Astrocyte (in vitro differentiated cells and primary cell): ENCODE measurements at places on chromosomes 5 and 9. TPM values are rescaled to one million over a fixed set of nuclear protein-coding genes. Genes with fewer than 3 reads are reported as not detected.

DNA sequence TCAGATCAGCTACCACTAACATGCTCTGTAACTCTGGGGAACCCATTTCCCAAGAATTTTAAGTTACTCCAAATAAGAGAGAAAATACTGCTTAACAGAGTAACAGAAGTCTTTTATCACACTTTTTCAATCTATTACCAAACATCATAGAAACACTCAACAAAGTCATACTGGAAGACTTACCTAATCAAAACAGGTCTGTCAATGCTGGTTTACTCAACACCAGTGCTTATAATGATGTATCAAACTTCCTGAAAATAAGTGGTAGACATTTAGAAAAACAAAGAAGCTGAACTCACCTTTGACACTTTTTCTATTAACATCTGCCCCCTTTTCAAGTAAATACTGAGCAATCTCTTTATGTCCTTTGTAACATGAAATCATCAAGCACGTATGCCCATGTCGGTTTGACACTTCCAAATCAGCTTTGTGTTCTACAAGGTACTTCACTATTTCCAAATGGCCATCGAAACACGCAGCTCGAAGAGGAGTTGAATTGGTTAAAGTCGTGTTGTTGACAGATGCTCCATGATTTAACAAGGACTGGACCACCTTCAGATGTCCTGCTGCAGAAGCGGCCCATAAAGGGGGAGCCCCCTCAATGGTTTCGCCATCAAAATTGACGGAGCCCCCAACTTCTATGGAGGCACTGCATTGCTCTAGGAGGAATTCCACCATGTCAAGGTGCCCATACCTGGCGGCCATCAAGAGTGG is 1.8 kb downstream of the FEM1C start:
- no peak for DNase-seq

DNA sequence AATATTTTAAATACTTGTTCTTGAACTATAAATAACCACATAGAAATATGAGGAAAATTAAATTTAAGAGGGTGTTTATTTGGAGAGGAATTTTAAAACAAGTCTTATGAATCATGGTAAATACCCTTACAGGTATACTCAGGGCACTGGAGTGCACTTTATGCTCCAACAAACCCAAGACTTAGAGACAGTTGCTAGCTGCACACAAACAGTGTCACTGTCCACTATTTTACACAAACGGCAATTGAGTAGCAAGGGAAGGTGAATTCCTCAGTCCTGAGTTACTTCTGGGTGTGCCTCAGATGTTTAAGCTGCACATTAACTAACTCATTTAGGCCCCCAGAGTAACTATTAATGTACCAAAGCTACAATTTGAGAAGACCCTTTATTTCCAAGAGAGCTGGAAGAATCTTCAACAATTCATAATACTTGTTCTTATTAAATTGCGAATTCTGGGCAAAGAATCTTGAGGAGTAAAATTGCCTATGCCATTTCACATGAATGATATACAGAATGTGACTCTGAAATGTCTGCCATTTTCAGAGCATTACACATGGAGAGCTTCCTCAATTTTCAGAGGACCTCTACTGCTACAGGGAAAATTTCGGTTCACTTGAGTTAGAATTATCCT is 371.2 kb downstream of the PDE4D start:
- DNase-seq, result peak; percentile 25

GRCh38 chr5:66828046-66828547 is 231.9 kb downstream of the MAST4 start:
- no peak for DNase-seq

- DNase-seq, result no peak
Measured at GRCh38 chr9:85041466-85042137, 372.1 kb downstream of the NTRK2 start.

DNA sequence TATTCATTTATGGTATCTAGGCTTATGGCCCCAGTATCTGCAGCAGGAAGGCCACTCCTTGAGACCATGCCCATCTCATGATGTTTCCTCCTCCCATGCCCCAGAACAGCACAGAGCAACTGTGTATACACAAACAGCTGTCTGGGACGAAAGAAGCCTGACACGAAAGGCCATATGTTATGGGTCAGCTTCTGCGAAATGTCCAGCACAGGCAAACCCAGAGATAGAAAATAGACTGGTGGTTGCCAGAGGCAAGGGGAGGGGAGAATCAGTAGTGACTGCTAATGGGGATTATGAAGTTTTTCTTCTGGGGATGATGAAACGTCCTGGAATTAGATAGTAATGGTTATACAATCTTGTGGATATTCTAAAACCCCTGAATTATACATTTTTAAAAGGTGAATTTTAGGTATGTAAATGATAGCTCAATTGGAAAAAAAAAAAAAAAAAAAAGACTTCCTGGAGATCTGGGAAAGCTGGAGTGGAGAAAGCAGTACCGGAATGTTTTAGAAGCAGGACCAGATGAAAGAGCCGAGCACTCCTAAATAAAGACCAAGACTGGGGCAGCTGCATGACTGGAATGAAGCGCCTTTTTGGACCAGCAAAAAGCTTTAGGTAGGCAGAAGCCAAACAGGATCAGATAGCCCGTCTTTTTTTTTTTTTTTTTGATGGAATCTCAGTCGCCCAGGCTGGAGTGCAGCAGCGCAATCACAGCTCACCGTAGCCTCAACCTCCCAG is 29.2 kb downstream of the PCDHGC5 start:
- no peak for DNase-seq

DNA sequence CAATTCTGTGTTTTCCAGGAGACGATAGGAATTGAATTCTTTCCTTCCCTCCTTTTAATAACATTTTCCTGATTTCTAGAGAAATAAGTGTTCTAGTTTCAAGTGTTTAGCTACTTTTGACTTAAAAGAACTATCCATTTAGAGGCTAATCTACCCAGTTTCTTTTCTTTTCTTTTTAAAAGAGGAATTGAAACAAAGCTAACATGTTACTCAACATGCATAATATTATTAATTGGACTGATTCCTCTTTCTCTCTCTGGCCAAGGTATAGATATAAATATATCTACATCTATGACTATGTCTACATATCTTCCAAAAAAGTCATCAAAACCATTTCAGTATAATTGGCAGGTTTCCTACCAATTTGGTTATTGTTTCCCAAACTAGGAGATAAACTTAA is 309.8 kb downstream of the TRPM3 start:
- DNase-seq, result no peak

DNA sequence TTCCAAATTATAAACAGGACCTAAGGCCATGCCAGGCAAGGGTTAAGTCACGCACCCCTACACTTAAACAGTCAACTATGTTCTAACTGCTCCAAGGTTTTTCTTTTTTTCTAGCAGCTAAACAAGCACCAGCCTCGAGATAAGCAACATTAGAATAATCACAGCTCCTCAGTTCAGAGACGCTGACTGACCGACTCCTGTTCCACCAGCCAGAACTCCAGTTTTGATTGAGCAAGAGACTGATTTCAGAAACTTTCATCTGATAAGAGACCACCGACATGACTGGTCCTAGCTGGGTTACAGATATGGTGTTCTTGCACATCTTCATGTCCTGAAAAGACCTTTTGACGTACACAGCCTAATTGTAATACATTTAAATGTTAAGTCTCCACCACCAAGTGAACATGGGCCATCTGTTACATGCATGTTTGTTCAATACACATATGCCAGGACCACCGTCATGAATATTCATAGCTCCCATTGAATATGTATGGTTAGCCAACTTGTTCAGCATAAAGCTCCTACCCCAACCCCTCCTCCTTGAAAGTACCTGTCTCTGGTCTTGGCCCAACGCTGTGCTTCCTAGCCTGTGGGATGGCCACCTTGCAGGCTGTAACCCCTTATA is 23.7 kb upstream of the OTULINL start:
- DNase-seq, result no peak

- no peak for DNase-seq
Measured at GRCh38 chr5:166282939-166283338, 2008.5 kb upstream of the WWC1 start.

DNA sequence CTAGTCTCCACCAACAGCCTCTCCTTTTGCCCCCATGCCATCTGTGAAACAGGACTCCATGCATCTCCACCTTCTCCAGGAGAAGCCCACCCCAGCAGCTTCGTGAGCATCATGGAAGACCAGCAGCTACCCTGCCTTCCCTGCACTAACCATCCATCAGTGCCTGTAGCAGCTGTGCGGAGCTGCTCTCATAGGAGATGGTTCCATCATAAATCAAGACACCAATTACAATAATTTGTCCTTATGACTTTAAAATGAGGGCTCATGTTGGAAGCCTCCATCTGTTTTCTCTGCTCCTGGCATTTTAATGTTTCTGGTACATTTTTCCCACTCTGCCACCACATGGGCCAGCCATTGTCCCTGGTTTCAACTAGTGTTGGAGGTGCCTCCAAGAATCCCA is 69.9 kb downstream of the FGF1 start:
- no peak for DNase-seq

DNA sequence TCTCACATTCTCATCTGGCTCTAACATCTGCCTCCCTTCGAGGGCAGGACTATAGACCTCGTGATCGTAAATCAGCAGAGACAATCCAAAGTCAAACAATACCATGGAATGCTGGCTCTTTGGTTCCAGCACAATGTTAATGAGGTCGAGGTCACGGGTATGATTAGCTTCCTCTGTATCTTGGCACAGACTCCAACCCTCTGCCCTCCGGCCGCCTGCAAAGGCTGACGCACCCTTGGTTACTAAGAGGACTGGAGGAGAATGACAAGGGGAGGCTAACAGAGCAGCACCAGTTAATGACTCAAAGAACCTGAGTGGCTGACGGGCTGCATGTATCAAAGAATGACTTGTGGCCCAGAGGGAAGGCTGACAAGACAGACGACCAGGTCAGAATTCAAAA is 10.1 kb downstream of the LHFPL2 start:
- DNase-seq, result peak; percentile 96

- DNase-seq, result no peak
Measured at GRCh38 chr5:88713818-88714217, 169.2 kb downstream of the MEF2C start.

GRCh38 chr5:114308508-114308907 is 53.4 kb upstream of the KCNN2 start:
- DNase-seq, result no peak

Gene BHMT
- not detected in 2 replicates for total RNA-seq

Gene SH3RF2
- 8.6 and 12.3 TPM in 2 replicates for total RNA-seq

Gene AJM1
- total RNA-seq, result 3.3 and 4.2 TPM in 2 replicates

Gene GFI1B
- total RNA-seq, result not detected in 2 replicates

Gene BARHL1
- total RNA-seq, result not detected in 2 replicates

Gene PCDHGB3
- 0.10 and 0.14 TPM in 2 replicates for total RNA-seq

Gene ST8SIA4
- total RNA-seq, result 0.59 and 0.82 TPM in 2 replicates
